ENCODE measurements at places on chromosomes 7 and 10.

- no peak for DNase-seq
Measured at GRCh38 chr10:88472540-88472939, 110.6 kb downstream of the RNLS start.

DNA sequence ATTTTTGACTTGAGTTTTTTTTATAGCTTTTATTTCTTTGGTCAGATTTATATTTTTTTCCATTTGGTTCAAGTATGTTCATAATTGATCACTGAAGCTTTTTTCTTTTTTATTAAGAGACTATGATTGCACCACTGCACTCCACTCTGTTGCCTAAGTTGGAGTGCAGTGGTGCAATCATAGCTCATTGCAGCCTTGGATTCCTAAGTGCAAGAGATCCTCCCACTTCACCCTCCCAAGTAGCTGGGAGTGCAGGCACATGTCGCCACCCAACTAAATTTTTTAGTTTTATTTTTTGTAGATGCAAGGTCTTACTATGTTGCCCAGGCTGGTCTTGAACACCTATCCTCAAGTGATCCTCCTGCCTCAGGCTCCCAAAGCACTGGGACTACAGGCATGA lies 97.7 kb upstream of the KIF5B start:
- DNase-seq, result no peak

DNA sequence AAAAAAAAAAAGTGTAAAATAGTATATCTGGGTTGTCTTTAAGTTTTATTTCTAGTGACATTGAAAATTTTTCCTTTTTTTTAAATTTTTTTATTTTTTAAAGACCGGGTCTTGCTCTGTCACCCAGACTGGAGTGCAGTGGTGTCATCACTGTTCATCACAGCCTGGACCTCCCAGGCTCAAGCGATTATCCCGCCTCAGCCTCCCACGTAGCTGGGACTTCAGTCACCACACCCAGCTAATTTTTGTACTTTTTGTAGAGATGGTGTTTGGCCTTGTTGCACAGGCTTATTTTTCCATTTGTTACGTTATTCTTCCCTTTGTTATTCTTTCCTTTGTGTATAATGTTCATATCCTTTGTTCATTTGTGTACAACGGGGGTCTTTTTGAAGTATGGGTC lies 30.1 kb downstream of the TSPAN14 start:
- peak; percentile 14 for DNase-seq

- DNase-seq, result no peak
Measured at GRCh38 chr7:127979728-127980126, 51.5 kb downstream of the LRRC4 start.

GRCh38 chr7:2522780-2523433 lies 3.3 kb downstream of the LFNG start:
- DNase-seq, result peak; percentile 81

DNA sequence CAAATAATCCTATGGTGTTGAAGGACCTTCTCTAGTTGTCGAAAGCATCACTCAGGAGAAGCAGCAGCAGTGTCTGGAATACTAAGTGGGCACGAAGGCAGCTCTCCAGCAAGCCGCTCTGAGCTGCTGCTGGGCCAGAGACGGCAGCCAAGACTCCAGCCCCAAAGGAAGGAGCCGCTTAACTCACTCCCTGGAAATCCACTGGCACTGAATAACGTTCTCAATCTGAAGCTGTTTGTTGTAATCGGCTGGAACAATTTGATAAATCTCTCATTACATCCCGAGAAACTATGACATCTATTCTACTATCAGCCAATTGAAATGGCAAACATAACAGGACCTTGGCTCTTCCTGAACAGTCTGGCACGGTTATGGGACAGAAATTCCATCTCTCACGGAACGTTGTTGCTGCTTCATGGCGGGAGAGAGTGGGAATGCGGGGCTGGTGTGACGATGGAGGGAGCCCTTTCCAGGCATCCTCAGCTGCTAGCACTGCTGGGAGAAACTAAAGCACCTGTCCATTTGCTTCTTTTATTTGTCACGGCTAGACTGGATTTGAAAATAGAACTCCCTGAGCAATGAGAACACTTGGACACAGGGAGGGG lies 331.5 kb upstream of the RNF32 start:
- no peak for DNase-seq

DNA sequence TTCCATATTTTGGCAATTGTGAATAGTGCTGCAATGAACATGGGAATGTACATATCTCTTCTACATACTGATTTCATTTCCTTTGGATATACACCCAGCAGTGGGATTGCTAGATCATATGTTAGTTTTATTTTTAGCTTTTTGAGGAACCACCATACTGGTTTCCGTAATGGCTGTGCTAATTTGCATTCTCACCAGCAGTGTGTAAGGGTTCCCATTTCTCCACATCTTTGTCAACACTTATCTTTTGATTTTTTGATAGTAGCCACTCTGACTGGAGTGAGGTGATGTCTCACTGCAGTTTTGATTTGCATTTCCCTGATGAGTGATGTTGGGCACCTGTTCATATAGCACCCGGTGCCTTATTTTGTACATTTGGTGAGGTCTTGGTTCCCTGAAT lies 519.6 kb downstream of the REEP3 start:
- DNase-seq, result no peak

GRCh38 chr10:8979976-8980375 lies 925.5 kb downstream of the GATA3 start:
- DNase-seq, result no peak

GRCh38 chr7:87218796-87219544 lies 562 bp downstream of the TMEM243 start:
- peak; percentile 65 for DNase-seq

- DNase-seq, result no peak
Measured at GRCh38 chr7:134991469-134992339, 5.4 kb downstream of the AGBL3 start.

DNA sequence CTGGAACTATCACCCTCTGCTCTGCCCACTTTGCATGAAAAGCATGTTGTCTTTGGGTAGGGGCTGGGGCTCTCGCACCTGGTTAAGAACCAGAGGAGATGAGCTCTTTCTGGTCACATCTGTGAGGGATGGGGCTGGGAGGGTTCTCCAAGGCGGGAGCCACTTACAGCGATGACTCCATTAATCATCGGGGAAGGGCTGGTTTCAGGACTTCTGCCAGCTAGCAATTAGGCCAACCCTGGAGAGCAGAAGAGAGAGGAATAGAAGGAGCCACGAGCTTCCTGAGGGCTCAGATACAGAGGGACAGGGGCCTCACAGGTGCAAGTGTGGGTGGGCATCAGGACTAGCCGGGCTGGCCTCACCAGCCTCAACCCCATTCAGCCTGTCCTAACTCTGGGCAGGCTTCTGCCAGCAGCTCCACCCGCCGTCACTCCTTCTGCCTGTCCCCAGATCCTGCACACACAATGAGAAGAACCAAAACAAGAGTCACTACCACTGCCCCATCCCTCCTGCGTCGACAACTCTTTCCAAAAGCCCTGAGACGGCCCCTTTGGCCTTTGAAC lies 8.4 kb downstream of the AQP1 start:
- DNase-seq, result no peak

DNA sequence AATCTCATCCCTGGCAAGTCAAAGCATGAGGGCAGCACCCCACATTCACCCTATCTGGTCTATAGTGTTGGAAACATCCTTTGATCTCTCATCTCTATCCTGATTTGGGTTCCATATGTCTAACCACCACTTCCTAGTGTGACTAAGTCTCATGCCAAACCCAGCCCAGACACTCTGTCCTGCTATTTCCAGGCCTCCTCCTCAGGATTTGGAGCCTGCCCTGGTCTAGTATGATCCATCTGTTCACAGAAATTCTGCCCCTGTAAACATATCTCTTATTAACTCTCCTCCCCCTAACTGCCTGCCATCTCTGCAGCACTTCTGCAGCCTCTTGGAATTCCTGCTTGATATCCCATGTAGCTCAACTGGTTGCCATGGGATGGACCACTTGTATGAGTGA lies 320.9 kb upstream of the IMMP2L start:
- DNase-seq, result no peak

DNA sequence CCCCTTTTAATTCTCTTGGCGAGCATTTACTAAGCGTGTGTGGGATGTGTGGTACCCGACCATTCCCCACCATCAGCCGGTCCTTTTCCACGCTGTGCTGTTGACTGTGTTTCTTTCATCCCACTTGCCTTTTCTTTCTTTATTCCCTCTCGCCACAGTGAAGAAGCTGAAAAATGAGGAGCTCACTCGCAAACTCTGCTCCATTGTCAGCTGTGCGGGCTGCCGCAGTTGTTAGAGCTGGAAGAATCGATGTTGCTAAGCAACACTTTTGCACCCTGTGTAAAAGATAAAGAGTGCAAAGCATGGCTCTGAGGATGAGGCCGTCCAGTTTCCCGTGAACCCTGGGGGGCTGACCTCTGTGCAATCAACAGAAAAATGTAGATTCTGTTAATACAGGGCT lies 203.1 kb upstream of the NEBL start:
- DNase-seq, result no peak

DNA sequence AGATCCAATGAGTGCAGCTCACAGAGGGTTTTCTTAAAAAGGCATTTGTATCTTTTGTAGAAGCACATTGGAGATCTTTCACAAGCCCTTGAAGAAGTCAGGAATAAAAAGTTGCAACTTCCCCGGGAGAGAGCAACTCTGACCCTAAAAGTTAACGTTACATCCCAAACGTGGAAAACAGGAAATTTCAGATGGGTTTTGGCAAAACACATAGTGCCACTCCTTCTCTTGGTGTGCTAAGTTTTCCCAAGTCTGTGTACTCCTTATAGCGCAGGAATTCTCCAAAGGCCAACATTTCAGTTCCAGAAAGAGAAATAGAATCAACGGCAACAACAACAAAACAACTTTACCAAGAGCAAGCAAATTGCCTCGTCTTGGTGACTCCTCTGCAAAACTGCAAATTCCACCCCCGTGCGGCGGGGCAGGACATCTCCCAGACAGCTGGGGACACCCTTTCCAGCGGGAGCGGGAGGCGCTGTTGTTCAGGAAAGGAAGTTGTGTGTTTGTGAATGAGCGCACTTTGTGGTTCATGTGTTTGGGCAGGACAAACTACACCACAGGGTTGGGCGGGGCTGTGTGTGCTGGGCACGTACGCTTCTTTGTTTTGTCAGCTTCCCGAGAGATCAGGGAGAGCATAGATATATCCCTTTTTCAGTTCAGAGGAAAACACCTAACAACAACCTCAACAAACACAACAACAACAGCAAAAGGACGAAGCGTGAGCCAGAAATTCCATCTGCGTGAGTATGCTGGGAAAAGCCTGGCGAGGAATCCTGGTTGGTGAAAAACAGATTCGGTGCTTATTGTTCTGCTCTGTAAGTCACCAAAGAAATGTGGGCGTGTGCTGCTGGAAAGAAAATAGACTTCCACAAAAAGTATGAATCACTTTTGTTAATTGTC lies 294.7 kb upstream of the PITRM1 start:
- no peak for DNase-seq

DNA sequence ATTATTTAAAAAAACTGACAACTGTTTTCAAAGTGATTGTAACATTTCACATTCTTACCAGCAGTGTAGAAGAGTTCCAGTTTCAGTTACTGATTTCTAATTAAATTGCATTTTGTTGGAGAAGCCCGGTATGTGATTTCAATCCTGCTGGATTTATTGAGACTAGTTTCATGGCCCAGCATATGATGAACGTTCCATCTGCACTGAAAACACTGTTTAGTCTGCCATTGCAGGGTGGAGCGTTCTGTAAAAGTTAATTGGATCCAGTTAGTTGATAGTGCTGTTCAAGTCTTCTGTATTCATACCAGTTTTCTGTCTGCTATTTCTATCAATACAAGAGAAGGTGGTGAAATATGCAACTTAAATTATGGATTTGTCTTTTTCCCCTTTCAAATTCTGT lies 37.3 kb upstream of the CCNY start:
- no peak for DNase-seq

DNA sequence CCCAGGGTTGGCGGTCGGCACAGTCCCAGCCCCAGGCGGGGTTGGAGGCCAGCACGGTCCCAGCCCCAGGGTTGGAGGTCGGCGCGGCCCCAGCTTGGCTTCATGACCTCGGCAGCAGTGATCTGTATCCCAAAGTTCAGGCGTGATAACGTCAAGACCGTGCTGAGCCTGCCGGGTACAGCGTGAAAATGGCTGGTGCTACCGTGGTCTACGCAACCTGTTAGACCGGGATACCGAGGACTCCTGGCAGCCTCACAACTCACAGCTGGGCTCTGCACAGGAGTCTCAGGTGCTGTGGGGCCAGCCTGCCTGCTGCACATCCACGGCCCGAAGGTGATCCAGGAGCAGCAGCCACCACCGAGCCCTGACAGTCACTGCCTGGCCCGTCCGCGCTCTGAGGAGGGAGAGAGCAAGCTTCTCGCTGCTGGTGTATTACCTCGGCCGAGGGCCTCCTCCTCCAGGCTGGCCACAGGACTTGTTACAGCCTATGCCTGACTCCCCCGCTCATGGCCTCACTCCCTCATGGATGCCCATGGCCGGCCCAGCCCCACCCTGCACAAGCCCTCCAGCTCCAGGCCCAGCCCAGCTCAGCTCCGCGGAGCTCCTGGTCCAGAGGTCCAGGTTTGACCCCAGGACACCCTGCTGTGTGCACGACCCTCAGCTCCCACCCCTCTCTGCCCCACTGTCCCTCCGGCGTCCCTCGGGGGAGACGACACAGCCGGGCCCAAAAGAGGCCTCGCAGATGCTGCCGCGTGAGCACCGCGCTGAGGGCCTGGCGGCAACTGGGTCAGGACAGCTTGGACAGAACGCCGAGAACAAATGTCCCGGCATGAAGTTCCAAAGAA lies 156.0 kb downstream of the ELFN1 start:
- DNase-seq, result no peak

- DNase-seq, result no peak
Measured at GRCh38 chr10:113381981-113382509, 170.8 kb upstream of the HABP2 start.

DNA sequence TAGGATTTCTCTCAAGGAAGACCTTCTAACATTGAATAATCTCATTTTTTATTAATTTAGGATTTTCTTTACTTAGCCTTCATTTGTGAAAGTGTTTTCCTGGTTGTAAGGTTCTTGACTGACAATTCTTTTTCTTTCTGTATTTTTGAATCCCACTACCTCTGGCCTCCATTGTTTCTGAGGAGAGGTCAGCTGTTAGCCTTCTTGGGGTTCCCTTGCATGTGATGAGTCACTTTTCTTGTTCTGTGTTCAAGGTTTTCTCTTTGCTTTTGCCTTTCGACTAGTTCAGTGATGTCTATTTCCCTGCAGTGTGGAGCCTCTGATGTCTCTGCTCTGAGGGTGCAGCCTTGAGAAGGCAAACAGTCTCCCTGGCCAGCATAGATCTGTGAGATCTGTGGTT lies 304.1 kb upstream of the ZNF32 start:
- DNase-seq, result no peak

GRCh38 chr10:31102421-31102820 lies 70.8 kb upstream of the ZNF438 start:
- DNase-seq, result no peak

GRCh38 chr10:1643161-1643907 lies 94.0 kb downstream of the ADARB2 start:
- DNase-seq, result peak; percentile 24

DNA sequence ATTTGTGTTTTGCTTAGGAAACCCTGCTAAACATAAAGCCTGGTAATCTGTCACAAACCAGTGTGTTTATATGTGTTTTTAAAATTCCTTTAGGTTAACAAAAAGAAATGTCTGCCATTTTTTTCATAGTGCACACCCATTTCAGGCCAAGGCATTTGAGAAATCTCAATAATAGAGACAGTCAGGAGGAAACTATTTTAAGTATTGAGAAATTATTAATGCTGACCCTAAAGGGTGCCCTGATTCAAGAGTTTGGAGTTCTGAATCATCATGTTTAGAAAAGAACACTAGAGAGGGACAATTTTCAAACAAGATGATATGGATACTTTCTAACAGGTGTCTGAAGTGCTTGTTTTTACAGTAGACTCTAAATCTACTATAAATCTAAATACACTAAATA lies 28.7 kb downstream of the MALRD1 start:
- DNase-seq, result no peak

Measured in HAP-1 (cell line).